ENCODE measurements at places on chromosomes 2 and 18.

DNA sequence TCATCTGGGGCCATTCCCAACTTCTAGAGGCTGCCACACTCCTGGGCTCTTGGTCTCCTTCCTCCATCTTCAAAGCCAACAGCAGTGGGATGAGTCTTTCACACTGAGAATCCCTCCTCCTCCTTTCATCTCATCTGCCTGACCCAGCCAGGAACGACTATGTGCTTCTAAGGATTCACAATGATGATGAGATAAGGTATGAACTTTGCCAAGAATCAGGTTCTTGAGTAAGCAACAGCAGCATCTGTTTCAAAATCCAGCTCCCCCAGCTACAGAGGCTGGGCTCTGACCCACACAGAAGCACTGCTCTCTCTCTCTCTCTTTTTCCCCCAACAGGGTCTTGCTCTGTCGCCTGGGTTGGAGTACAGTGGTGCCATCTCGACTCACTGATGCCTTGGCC is 46.4 kb downstream of the TIMM21 start:
- no peak for DNase-seq

DNA sequence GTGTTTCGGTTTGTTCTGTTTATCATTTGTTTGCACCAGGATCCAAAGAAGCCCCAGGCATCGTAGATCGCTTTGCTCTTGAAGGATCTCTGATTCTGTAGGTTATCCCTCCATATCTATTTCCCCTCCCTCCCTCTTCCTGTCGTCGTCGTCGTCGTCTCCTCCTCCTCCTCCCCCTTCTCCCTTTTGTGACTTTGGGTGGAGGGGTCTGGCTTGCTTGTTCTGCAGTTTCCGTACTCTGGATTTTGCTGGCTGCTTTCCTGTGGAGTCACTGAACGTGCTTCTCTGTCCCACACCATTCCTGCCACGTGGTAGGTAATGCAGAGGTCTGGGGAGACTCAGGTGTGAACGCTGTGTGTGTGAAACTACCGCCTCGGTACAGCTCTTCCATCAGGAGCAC is 225.0 kb downstream of the LDLRAD4 start:
- no peak for DNase-seq

GRCh38 chr2:163157891-163158496 is 319.4 kb upstream of the KCNH7 start:
- no peak for DNase-seq

DNA sequence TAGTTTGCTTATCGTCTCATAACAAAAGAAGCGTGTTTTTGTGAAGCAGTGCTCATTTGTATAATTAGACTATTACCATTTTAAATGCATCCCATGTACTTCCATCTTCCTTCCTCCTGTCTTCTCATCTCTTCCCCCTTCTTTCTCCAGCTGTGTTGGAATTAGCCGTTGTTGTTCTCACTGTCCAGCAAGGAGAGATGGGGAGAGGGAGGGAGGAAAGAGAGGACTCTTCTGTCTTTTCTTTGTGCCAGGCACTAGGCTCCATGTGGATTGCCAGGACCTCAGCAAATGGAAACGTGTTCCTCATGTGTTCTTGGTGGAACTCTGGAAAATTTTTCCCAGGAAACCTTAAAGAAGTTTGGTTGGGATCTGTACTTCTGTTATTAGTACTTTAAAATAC is 131.7 kb downstream of the PHLPP1 start:
- DNase-seq = no peak

GRCh38 chr18:33837191-33837590 is 259.2 kb downstream of the ASXL3 start:
- DNase-seq = no peak

- peak; percentile 14 for DNase-seq
Observed at GRCh38 chr2:182240862-182241371, 185.9 kb downstream of the PDE1A start.

DNA sequence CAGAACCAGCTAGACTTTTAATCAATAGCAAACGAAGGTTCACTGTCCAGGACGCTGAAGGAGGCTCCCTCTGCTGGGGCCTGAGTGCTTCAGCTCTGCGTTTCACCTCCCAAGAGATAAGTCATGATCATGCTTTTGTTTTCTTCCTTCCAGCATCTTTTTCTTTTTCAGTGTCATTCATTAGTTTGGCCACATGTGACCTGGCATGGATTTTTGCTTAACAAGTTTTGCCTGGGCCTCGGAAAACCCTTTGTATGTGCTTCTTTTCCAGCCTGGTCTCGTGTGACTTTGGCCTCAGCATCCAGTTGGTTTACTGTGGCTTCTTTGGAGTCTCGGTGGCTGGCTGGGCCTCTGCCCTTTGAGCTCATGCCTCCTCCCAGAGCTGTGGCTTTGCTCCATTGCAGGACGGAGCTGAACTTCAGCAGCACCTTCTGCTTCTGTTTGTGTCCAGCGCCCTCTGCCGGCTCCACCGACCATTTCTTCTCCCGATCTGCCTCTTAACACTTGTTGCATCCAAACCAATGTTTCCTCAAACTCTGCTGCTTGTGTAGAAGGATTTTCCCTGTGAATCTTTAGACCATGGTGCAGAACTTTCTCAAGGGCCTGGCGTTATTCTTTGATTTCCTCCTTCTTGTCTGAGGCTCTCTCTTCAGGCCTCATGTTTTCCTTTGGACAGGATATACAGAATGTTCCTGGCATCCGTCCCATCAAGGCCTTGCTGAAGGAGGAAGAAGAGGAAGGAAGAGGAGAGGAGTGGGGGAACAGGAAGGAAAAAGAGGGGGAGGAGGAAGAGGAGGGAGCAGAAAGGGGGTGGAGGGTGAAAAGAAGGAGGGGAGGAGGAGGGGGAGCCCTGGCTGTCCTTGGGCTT is 23.6 kb upstream of the HES6 start:
- peak; percentile 56 for DNase-seq

DNA sequence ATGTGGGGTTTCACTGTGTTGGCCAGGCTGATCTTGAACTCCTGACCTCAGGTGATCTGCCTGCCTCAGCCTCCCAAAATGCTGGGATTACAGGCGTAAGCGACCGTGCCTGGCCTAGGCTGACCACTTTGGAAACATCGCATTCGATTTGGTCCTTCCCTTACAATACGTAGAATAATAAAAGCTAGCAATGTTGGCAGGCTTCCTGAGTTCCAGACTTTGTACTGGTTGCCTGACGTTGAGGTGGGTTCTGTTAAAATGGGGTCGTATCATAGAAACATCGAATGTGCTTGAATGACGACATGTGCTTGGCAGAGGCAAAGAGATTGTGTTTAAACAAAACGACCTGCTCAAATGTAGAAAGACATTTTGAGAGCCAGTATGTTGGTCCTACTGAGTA is 56.1 kb downstream of the LTBP1 start:
- no peak for DNase-seq

GRCh38 chr2:107553046-107553445 is 273.6 kb upstream of the RGPD4 start:
- DNase-seq = no peak

- DNase-seq = no peak
Observed at GRCh38 chr2:131488306-131489205, 3.6 kb downstream of the MZT2A start.

- DNase-seq = peak; percentile 8
Observed at GRCh38 chr18:4106407-4107033, 348.6 kb downstream of the DLGAP1 start.

GRCh38 chr18:23972453-23972852 is 42.1 kb upstream of the TTC39C start:
- no peak for DNase-seq

- no peak for DNase-seq
Observed at GRCh38 chr2:109126501-109126860, 2.5 kb upstream of the SH3RF3 start.

GRCh38 chr2:227464361-227464760 is 7.6 kb upstream of the AGFG1 start:
- DNase-seq = no peak

DNA sequence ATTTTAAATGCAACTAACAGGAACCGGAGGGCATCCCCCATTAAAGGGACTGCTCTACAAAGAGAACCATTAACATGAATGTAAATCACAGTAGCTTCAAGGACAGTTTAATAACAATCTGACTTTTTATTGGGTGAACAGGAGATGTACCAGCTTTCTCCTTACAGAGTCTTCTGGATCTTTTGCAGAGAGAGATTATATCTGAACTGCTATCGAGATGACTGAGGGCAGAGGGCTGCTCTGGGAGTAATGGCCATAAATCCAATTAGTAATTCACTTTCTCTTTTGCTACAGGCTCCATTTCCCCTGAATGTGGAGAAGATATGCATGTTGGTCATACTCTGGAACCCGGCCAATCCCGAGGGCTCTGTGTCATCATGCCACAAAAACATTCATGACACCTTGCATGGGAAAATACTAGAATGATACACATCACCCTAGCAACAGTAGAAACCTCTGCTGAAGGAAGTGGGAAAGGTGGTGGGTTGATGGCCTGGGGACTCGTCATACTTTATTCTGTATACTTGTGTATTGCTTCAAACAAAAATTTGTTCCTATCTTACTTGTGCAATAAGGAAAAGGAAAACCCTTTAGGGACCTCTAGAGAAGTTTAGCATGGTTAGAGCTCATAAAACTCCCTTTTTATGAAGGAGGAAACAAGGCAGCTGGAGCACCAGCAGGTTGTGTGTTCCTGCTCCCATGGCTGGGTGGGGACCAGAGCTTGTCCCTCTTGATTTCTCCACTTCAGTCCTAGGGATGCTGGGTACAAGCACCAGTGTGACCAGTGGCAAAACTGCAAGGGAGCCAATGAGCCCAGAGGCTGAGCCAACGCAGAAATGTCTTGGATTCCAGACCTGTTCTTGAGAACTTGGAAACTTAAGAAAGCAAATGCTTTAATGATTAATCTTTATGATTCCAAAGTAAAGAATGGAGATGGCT is 26.0 kb downstream of the CTAGE1 start:
- DNase-seq = no peak

GRCh38 chr2:84832772-84833461 is 48.0 kb downstream of the TRABD2A start:
- no peak for DNase-seq

- DNase-seq = peak; percentile 26
Observed at GRCh38 chr2:68185541-68186164, 28.0 kb downstream of the PNO1 start.

DNA sequence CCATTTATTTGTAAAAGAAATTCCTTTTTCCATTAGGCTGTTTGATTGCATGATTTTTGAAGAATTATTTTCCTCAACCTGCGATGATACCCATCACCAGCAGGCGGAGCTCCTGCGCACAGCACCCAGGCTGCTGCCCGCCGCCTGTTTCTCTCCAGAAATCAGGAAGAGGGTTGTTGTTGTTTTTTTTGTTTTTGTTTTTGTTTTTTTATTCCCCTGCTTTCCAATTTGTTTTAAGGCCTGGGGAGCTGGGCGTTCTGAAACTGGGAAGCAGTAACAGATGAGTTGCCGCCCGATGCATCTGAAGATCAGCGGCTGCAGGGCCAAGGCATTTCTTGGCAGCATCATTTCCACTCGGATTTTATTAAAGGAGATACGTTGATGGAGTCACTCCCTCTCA is 132.1 kb downstream of the MBP start:
- DNase-seq = no peak

Measured in GM12892 (cell line).